ENCODE measurements at places on chromosomes 1 and 21.

GRCh38 chr1:176206006-176206960 is 803 bp downstream of the COP1 start:
- peak; percentile 60 for DNase-seq

GRCh38 chr1:21630571-21631343 is 38.4 kb downstream of the RAP1GAP start:
- DNase-seq, result peak; percentile 35

DNA sequence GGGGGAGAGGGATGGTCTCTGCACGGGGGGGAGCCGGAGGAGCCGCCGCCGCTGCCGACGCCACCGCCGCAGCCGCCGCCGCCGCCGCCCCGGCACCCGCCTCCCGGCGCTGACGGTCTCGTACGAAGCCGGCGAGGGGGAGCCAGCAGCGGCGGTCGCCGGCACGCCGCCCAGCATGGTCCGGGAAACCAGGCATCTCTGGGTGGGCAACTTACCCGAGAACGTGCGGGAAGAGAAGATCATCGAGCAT is 311 bp downstream of the SPEN start:
- no peak for DNase-seq

DNA sequence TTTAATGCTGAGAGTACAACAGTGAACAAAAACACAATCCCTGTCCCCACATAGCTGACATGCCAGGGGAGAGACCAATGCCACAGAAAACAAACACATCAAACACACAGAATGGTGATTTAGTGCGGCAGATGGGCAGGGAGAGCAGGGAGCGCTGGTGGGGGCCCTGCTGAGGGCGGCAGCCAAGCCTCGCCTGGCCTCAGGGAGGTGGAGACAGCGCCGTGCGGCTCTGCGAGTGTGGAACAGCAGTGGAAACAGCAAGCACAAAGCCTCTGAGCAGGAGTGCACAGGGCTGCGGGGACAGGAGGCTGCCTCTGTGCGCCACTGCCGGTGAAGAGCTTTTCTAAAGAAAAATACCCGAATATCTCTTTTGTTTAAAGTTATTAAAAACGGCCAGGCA is 17.0 kb downstream of the MCM3AP start:
- no peak for DNase-seq

GRCh38 chr1:9293533-9294404 is 1.1 kb downstream of the SPSB1 start:
- no peak for DNase-seq

- no peak for DNase-seq
These were observed 100.1 kb upstream of the S1PR1 start for GRCh38 chr1:101136739-101137138.

DNA sequence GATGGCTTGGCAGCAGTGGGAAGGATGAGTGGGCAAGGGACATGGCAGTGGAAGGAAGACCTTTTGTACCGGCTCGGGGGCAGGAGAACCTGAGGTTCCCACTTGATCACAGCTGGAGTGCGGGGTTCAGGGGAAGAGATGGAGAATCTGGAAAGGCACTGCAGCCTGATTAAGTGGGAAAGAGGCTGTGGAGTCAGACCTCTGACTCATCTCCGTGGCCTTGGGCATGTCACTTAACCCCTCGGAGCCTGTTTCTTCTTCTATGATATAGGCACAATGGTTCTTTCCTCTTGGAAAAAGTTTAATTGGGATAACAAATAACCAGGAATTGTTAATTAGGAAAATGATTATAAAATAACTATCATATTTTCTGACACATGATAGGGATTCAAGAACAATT is 13.1 kb upstream of the TMEM61 start:
- no peak for DNase-seq

GRCh38 chr1:87733386-87733785 is 404.7 kb downstream of the LMO4 start:
- no peak for DNase-seq

DNA sequence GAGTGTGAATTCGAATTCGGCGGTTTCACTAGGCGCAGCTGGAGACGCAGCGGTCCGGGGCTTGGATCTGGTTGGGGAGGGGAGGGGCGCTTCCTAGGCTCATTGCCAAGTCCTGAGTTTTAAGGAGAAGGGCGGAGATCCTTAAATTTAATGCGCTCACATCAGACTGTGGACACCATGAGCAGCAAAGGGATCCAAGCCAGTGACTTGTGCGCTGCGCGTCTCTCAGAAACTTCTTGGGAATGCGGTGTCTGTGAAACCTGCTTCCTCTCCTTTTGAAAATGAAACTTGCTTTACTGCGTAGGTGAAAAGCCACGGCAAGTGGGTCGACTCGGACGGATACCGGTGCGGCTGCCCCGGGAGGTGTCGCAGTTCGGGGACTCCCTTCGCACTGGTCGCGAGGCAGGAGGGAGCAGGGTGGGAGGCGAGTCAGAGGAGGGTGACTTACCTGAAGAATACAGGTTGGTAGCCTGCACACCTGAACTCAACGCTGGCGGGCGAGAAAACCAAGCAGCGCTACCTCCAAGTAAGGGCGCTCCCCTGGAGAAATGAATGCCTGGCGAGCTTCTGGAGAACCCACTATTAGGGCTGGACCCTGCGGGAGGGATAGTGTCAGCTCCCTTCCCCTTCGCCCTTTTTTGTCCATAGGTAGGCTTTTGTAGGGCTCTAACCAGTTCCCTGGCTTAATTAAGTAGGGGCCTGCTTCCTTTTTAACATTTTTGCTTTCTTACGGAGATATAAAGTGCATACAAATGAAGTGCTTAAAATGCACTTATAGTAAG is 992 bp downstream of the TENT5C start:
- DNase-seq, result no peak

GRCh38 chr1:17377325-17377953 is 5.4 kb downstream of the PADI6 start:
- peak; percentile 81 for DNase-seq

DNA sequence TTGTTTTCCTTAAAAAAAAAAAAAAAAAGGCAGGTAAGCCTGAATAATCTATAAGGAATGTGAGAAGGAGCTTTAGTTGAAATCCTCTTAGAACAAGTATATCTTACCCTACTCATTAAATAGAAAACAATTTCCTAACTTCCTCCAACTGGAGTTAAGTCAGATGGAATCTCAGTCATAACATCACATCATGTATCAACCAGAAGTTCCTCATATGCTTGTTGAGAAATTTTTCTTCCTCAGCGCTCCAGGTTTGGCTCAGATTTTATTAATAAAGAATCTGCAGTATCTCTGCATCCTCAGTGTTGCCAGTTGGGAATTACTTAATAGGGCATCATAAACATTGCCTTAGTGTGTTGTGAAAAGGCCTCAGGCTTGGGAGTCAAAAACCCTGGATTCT is 37.6 kb downstream of the DUSP10 start:
- no peak for DNase-seq

DNA sequence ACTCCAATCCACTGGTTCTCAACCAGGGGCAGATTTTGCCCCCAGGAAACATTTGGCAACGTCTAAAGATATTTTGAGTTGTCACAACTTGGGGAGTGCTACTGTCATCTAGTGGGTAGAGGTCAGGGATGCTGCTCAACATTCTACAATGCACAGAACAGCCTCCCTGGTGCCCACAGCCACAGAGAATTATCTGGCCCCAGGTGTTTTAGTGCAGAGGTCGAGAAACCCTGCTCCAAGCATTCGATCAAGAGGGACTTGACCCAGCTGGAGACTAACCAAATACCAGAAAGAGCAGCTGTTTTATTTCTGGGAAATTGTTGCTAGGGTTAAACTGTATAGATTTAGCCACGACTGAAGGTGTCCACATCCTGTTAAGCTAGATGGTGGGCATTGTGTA is 19.2 kb downstream of the CD247 start:
- no peak for DNase-seq

GRCh38 chr1:200435200-200435780 is 25.5 kb upstream of the ZNF281 start:
- no peak for DNase-seq

DNA sequence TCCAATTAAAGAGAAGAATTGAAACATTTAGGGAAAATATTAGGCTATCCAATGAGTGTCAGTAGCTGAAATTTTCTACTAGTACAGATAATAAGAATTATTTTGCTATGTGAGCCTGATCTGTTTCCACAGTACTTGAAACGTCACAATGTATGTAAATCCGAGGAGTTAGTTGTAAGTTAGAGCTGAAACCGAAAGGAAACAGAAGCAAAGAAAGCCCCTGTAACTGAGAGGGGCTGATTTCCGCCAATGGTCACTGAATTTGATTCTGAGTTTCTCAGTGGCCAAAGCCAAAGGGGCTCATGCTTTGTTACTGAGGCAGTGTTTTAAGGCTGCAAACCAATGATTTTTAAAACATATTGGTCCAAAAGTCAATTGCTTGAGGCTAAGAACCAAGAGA is 168.3 kb upstream of the DUSP10 start:
- DNase-seq, result no peak

DNA sequence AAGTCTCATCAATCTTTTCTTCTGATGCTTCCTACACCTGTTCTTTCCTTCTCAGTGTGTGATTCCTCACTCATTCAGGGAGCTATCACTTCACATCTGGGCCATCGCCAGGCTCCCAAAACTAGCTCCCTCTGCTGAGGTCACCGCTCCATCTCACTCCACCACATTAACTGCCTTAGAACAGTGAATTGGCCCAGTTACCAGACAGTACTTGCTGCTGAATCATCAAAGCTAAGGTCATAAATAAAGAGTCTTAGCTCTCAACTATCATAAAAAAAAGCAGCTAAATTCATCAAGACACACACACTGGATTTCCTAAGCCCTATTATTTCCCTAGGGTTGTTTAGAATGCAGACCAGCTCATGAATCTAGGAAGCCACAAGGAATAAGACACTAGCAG is 18.8 kb upstream of the SRM start:
- DNase-seq, result no peak

- DNase-seq, result no peak
These were observed 26.3 kb downstream of the RAB7B start for GRCh38 chr1:205976708-205977401.

- peak; percentile 64 for DNase-seq
These were observed 10.7 kb upstream of the ZP4 start for GRCh38 chr1:237901299-237901934.

- no peak for DNase-seq
These were observed 77.6 kb downstream of the SETD4 start for GRCh38 chr21:35982717-35983116.

- DNase-seq, result no peak
These were observed 98.3 kb upstream of the IPO9 start for GRCh38 chr1:201730611-201731010.

DNA sequence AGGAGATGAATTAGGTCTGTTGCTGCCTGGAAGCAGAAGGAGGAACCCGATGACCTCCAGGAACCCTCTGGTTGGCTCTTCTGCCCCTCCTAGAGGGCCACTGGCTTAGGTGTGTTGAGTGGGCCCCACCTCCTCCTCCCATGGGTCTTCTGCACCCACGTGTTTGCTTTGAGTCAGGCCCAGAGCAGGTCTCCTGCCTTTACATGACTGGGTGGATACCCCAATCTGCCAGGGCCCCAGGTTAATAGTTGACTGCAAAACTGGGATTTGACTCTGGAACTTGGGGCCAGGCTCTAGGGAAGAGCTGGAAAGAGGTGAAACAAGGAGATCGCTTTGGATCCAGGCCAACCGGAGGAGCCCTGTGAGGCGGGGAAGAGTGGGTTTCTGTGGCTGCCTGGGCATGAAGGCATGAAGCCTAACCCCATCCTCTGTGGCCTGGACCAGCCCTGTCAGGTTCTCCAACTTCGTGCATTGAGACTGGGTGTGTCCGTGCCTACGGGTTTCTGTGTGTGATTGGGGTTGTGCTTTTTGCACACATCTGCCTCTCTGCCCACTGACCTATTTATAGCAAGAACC is 7.8 kb upstream of the LAD1 start:
- DNase-seq, result no peak

DNA sequence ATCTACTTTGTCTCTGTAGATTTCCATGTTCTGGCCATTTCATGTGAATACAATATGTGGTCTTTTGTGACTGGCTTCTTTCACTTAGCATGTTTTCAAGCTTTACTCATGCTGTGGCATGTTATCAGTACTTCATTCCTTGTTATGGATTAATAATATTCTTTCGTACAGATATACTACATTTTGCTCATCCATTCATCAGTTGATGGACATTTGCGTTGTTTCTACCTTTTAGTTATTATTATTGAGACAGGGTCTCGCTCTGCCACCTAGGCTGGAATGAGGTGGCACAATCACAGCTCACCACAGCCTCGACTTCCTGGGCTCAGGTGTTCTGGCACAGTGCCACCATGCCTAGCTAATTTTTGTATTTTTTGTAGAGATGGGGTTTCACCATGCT is 21.4 kb downstream of the SFPQ start:
- DNase-seq, result no peak

GRCh38 chr1:93346421-93346993 is 800 bp downstream of the DR1 start:
- no peak for DNase-seq

DNA sequence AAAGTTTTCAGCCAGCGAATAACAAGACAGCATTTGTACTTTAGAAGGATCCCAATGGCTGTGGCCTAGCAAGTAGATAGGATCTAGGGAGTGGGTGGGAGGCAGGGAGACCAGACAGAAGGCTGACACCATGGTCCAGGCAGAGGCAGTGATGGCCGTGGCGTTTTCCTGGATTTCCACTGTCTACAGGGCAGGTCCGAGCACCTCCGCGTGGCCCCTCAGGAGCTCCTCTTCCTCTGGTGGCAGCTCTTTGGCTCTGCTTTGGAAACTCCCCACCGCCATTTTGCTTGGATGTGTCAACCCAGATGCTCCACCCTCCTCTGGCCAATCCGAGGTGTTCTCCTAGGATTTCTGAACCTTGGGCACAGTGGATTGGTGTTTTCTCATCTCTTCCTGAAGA is 25.1 kb downstream of the PADI4 start:
- DNase-seq, result no peak

GRCh38 chr1:17060306-17060749 is 6.5 kb upstream of the SDHB start:
- no peak for DNase-seq

DNA sequence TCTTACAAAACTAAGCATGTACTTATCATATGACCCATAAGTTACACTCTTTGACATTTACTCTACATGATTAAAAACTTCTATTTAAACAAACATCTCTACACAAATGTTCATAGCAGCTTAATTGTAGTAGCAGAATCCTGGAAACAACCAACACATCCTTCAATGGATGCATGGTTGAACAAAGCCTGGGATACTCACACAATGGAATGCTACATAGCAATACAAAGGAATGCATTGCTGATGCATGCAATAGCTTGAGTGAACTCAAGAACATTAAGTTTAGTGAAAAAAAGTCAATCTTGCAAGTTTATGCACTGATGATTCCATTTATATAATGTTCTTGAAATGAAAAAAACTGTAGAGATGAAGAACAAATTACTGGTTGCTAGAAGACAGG is 686.9 kb downstream of the LRRIQ3 start:
- DNase-seq, result no peak

GRCh38 chr1:103489935-103490334 is 35.6 kb upstream of the RNPC3 start:
- DNase-seq, result no peak

DNA sequence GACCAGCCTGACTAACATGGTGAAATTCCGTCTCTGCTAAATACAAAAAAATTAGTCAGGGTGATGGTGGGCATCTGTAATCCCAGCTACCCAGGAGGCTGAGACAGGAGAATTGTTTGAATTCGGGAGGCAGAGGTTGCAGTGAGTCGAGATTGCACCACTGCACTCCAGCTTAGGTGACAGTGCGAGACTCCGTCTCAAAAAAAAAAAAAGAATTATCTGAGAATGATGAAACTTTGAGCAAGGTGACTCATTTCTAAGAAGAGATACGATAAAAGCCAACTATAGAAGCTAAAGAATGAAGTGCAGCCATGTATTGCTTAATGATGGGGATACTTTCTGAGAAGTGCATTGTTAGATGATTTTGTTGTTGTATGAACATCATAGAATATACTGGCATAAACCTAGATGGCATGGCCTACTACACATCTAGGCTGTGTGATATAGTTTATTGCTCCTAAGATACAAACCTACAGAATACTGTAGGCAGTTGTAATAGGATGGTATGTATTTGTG is 64.7 kb downstream of the SNRPE start:
- DNase-seq, result no peak
